ENCODE measurements at places on chromosomes 5 and 9. TPM values are rescaled to one million over a fixed set of nuclear protein-coding genes. Genes with fewer than 3 reads are reported as not detected.

The C1QTNF2 gene
- total RNA-seq: not detected

The CPLANE1 gene
- 5.9 TPM for total RNA-seq

The C5orf63 gene
- total RNA-seq: 16.4 TPM

The CD72 gene
- total RNA-seq: 28.7 TPM

The TMC1 gene
- not detected for total RNA-seq

The CNTFR gene
- total RNA-seq: not detected

The LCP2 gene
- 190 TPM for total RNA-seq

The CNTNAP3 gene
- total RNA-seq: not detected

The TEX48 gene
- 1.4 TPM for total RNA-seq

The GFPT2 gene
- 0.39 TPM for total RNA-seq

The DDX31 gene
- total RNA-seq: 13.9 TPM

The CTXN3 gene
- not detected for total RNA-seq

The ZNF883 gene
- 0.89 TPM for total RNA-seq

The SEMA6A gene
- total RNA-seq: 0.23 TPM

The SLC36A3 gene
- total RNA-seq: not detected

The LRRC19 gene
- not detected for total RNA-seq
